ENCODE measurements at places on chromosomes 1 and 21.
A peak's percentile ranks its signal among the peaks of the same experiment; 100 is the strongest.

- no peak for DNase-seq
These were observed 79.9 kb downstream of the LACTBL1 start for GRCh38 chr1:22892789-22893188.

DNA sequence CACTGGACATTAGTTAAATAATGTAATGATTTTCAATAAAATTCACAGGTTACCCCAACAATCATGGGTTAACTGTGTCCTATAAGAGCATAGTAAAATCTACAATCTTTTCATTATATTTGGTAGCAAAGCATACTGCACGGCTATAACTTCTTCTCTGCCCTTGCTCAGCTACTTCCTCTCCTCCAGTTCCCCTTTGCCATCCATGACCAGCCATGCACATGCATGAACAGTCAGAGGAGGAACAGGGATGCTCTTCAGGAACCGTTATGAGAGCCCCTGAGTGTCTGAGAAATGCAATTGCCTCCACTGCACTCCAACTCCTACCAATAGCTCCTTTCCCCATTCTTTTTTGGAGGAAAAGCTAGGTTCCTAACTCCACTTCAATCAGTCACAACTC is 646.7 kb downstream of the LTN1 start:
- DNase-seq, result no peak

- peak; percentile 42 for DNase-seq
These were observed 22.8 kb downstream of the LHX4 start for GRCh38 chr1:180252638-180253536.

GRCh38 chr1:225812488-225813213 is 2.7 kb downstream of the EPHX1 start:
- no peak for DNase-seq

DNA sequence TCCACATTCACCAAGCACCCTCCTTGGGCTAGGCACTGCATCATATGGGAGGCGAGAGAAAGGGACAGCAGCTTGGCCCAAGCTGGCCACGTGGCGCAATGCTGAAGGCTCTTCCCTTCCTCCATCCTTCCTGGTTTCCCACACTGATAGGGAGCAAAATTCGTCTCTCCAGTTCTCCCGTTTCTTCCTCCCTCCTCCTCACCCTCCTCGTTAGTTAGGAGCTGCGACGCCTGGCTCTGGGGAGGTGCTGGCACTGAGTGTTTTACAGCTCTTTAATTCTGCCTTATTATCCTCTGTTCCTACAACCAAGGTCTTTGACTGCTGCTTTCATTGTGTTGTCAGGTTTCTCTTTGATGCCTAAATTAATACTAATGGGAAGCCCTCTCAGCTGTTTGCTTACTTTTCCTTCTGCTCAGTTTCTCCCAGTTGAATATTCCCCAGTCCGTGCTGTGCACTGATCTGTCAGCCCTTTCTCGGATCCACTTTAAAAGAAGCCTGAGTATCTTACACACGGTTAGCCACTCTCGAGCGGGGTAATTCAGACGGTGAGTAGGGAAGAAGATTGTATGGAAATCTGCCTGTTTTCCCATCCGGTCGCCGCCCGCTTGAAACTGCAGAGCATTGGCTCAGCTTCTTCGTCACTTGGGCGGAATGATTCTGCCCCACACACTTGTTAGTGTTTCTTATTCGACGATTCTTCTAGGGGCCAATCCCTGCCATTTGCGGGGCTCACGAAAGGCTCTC is 56.2 kb upstream of the SMYD2 start:
- no peak for DNase-seq

GRCh38 chr21:39581414-39581813 is 31.3 kb upstream of the B3GALT5 start:
- no peak for DNase-seq

DNA sequence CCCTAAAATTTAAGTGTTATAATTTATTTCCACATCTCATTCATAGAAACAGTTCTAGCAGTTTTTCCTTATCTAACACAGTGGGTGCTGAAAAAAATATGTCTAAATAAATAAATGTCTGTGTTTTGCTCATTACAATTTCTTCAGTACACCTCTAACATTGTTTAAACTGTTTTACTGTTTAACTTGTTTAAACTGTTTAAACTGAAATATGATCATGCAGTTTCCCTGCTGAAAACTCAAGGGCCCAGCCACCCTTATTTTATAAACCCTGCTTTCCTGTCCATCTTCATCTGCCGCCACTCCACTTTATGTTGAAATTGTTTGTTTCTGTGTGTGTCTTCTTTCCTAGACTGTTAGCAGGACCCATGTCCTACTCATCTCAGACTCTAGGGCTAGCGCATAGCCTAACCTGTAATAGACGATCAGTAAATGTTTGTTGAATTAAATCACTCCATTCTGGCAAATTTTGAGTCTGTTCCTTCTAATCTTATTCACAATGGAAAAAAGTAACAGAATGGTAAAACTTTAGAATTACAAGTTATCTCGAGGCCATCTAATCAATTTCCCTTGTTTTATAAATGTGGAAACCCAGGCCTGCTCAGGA is 9.4 kb upstream of the PIK3C2B start:
- no peak for DNase-seq

DNA sequence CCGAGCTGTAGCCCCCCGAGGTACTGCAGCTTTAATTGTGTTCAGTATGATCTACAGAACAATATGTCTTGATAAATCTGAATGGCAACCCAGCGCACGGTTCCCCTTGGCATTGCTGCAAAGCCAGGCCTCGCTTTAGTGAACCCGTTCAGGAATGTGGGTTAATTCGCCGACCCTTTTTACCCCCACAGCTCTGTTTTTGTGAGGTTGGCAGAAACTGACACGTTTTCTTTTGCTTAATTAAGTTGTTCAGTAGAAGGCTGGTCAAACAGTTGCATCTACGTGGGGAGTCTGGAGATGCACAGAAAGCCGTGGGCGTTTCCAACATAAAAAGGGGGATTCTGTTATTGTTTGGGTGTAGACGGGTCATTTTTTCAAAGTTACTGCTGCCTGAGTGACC is 43.2 kb downstream of the OLIG1 start:
- DNase-seq, result no peak

- no peak for DNase-seq
These were observed 54.2 kb upstream of the SPATA6 start for GRCh38 chr1:48526008-48526710.

DNA sequence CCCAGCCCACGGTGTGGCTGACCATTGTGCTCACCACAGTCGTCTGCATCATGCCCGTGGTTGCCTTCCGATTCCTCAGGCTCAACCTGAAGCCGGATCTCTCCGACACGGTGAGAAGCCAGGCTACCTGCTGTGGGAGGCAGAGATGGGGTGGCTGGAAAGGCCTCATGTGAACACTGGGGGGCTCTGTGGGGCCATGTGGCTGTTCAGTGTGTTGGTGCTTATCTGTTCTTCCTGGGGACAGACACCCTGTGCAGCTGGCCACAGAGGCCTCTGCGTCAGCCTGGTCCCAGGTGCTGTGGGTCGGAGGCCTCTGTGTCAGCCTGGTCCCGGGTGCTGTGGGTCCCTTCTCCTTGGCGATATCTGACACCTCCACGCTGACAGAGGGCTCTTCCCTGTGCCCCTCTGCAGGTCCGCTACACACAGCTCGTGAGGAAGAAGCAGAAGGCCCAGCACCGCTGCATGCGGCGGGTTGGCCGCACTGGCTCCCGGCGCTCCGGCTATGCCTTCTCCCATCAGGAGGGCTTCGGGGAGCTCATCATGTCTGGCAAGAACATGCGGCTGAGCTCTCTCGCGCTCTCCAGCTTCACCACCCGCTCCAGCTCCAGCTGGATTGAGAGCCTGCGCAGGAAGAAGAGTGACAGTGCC is 23.2 kb downstream of the ATP8B2 start:
- DNase-seq, result no peak

DNA sequence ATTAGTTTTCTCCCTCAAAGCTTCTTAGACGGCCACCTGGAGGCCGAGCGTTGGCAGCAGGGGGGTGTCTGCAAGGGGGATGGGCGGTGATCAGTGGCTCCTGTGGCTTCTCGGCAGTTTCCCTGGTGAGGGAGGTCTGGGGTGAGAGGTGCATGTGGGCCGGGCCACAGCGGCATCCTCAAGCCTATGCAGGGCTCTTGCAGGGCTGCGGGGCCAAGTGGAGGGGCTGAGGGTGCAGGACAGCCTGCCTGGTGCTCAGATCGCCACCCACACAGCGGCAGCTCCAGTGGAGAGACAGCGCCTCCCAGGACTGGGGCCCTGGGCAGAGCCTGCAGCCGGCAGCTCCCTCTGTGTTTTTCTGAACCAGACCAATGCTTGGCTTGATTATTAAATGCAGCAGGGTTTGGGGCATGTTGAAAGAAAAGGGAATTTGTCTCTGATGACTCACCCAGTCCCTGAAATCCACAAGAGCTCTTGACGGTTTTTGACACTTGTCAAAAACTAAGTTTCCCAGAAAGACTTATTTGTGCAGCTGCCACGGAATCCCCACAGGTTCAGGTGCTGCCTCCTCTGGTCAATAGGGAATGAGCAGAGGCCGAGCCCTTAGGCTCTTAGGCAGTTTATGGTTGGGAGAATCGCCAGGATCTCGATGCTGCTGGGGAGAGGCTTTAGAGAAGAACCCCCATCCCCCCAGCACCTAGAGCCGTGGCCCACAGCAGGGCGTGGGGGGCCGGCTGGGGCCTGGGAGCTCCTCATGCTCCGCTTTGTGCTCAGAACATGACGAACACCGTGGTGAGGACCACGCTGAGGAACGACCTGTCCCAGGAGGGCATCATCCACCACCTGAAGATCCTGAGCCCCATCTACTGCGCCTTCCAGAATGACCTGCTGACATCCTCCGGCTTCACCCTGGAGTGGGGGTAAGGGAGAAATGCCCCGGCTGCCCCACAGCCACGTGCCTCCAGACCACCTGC is 54.7 kb downstream of the UMODL1 start:
- no peak for DNase-seq

DNA sequence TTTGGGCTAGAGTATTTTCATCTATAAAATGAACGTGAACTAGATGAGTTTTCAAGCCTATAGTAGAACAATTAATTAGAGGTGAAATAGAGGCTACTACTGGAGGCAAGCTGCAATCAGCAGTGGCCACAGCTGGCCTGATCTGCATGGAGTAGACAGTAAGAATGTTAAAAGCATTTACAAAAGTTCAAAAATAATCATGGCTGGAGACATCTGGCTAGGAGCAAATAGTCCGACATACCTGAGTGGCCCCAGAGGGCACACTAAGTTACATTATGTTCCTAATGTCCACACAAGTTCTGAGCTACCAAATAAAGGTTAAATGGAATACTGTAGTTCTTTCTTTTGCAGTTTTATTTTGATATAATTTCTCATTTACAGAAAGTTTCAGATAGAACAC is 28.0 kb downstream of the MPZL1 start:
- DNase-seq, result no peak

- DNase-seq, result no peak
These were observed 224.9 kb upstream of the COA6 start for GRCh38 chr1:234148350-234148749.

DNA sequence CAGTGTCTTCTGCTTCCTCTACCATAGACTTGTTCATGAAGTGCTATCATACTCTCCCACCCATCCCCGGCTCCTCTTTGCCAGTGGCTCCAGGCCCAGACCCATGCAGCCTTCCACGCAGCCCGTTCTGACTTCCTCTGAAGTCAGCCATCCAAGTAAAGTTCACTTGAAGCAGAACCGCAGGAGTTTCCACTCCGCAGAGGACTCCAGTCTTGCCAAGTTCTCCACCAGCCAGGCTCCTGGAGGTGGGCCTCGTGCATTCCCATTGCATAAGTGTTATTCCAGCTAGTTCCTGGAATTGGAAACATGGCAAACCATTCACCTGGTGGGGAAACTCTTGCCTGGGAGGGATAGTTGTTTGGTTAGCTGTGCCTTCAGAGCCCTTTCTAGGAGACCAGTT is 185.1 kb downstream of the PLPP3 start:
- DNase-seq, result no peak

- peak; percentile 14 for DNase-seq
These were observed 44.0 kb downstream of the TRIM62 start for GRCh38 chr1:33137800-33138199.

- no peak for DNase-seq
These were observed 141.3 kb upstream of the IGSF21 start for GRCh38 chr1:17966341-17966740.

DNA sequence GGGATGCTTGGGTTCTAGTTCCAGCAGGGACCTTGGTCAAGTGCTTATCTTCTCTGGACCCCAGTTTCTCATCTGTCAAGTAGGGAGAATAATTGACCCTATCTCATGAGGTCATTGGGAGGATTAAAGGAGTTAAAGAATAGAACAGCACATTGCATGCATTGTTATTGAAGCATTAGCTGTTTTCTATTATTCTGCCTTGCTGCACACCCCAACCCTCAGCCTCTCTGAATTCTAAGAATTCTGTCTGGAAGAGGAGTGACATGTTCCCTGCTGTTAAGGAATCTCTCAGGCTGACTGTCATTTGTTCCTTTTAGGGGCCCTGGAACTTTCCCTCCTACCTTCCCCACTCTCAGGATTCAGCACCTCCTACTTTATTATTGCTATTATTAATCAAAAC is 73.9 kb downstream of the NENF start:
- DNase-seq, result no peak

- DNase-seq, result no peak
These were observed 83.6 kb downstream of the PRDM2 start for GRCh38 chr1:13783551-13783950.

GRCh38 chr1:156435545-156436140 is 64.9 kb downstream of the MEF2D start:
- DNase-seq, result no peak

DNA sequence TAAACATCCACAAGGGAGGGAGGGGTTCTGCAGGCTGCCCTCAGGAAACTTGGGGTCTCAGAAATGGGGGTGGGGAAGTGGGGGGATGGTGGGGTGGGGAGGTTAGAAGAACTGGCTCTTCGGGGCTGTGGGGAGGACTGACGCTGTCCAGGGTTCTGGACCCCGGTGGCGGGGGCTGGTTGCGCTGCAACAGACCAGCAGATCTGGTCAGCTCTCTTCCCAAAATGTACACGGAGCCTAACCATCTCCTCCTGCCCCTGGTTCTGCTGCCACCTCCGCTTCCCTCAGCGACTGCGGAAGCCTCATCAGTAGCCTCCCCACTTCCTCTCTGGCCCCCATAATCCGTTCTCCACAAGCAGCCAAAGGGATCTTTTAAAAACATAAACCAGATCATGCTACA is 29.3 kb upstream of the C1QA start:
- no peak for DNase-seq

DNA sequence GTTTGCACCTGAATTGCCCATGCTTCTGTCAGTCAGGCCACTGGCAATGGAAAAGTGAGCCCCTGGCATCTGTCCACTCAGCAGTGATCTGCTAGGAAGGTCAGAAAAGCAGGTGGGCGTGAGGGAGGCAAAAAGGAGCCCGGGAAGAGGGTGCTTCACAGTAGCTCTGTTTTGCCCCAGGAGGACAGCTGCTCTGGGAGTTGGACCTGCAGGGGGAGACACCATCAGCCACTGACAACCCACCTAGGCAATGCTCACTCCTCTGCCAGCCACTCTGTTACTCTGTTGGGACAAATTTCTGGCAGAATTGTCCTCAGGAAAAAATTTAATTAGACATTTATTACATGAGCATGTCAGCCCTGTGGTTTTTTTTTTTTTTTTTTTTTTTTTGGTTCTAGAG is 146.4 kb downstream of the LRIG2 start:
- DNase-seq, result no peak

Data from stimulated activated CD4-positive, alpha-beta T cell treated with anti-CD3 and anti-CD28 coated beads, Interleukin-12 subunit alpha, Interleukin-12 subunit beta, amount 100 ng/mL, for 24 hours (primary cell).